ENCODE measurements at places on chromosomes 6 and 20.
A peak's percentile ranks its signal among the peaks of the same experiment; 100 is the strongest.

DNA sequence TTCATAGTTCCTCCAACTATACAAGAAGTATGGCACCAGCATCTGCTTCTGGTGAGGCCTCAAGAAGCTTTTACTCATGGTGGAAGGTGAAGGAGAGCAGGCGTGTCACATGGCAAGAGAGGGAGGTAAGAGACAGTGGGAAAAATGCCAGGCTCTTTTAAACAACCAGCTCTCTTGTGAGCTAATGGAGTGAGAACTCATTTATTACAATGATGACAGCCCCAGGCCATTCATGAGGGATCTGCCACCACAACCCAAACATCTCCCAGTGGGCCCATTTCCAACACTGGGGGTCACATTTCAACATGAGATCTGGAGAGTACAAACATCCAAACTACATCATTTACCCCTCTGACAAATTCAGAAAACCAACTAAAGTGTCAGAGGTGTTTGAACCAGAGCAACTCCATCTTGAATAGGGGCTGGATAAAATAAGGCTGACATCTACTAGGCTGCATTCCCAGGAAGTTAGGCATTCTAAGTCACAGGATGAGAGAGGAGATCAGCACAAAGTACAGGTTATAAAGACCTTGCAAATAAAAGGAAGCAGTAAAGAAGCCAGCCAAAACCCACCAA lies 2.2 kb upstream of the UBD start:
- no peak for DNase-seq

GRCh38 chr6:32664827-32665362 lies 1.6 kb downstream of the HLA-DQB1 start:
- DNase-seq = peak; percentile 54

DNA sequence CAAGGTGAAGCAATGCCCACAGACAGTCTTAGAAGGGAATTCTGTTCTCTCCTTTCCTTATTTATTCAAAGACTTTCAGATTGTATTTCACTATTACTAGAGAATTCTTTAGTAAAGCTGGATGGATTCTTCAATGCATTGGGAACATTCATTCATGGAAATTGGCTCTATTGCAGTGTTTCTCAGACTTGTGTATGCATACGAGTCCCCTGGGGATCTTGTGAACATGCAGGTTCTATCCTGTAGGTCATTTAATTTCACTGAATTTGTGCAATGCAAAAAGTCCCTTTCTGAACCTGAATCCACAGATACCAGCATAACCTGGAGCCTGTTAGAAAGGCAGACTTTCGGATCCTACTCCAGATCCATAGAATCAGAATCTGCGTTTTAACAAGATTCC lies 160.9 kb upstream of the AHI1 start:
- DNase-seq = no peak

DNA sequence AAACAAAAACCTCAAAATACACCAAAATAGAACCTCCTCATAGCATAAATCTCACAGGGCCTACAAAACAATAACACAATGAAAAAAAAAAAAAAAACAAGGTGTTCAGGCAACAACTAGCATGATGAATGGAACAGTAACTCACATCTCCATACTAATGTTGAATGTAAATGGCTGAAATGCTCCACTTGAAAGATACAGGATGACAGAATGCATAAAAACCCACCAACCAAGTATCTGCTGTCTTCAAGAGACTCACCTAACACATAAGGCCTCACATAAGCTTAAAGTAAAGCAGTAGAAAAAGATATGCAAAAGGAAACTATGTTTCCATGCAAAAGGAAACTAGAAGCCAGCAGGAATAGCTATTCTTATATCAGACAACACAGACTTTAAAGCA lies 121.3 kb downstream of the CDK19 start:
- no peak for DNase-seq

GRCh38 chr20:62808211-62808865 lies 3.7 kb downstream of the OGFR start:
- peak; percentile 71 for DNase-seq

DNA sequence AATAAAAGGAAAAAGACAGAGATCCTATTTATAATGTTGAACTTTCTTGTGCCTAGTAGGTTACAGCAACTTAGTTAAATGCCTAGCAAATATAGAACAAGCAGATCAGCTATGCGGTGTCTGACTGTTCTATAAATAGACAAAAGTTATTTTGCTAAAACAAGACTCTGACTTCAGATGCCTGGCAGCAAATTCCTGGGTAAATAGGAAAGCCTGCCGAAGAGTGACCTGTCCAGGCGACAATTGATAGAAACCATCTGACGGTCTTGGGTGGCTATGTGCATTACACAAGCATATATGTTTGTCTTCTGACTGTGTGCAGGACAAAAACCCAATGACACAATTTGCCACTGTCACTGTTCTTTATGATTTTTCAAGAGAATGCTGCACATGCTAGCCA lies 38.0 kb upstream of the PDE10A start:
- no peak for DNase-seq

DNA sequence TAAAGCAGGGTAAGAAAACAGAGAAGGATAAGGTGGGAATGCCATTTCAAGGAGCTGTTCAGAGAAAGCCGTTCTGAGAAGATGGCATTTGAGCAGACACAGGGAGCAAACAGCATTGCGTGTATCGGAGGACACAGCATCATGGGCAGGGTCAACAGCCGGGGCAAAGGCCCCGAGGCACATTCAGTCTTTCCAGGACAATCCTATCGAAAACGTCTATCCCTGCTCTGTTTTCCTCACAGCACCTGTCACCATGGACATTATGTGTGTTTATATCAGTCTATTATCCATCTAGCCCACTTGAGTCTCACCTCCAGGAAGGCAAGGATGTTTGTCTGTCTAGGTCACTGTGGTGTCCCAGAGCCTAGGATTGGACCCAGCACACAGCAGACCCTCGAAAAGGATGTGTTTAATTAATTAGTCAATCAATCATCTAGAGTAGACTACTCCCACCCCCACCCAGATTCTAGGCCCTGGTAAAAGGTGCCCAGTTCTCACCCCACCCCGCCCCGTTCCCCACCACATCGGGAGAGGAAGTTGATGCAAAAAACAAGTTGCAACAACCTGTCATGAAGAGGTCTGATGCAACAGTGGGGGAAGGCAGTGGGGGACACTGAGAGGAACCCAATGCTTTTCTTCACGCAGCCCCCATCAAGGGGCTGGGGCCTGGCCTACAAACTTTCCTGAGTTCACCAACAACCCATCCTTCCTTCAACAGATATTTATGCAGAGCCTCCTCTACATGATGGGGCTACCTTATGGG lies 66.6 kb downstream of the PREX1 start:
- DNase-seq = peak; percentile 52

DNA sequence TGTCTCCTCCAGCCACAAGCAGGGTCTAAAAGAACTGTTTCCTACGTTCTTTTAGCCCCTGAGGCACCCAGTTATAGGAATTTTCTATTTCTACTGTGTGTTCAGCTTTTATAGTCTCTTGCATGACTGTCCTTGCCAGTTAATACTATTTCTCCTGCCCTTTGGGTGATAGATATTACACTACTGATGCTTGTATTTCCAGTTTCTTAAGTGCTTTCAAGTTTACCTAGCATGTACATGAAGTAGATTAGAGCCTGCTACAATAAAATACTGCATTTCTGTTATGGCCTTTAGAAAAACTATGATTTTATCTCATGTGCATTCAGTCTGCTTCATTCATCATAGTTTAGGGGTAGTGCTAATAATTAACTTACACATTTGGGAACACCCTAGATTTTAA lies 89.6 kb downstream of the FOXO3 start:
- DNase-seq = no peak

- DNase-seq = no peak
Measured at GRCh38 chr6:166658792-166659150, 31.7 kb upstream of the RPS6KA2 start.

- no peak for DNase-seq
Measured at GRCh38 chr6:39365281-39366074, 43.0 kb upstream of the KCNK16 start.

DNA sequence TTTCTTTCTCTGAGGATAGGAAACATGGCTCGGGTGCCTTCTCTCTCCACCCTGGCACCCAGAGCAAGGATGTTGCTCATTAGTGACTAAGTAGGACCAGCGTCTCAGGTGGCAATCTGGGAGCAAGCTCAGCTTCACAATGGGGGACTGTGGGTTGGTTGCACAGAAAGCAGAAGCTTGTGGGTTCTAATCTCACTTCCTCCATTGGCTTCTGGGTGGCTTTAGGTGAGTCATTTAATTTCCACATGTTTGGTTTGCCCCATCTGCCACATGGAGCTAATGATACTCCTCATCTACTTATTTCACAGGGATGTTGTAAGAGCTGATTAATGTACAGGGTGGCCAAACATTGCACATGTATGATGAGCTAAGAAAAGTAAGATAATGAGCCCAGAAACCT lies 54.8 kb upstream of the AKIRIN2 start:
- DNase-seq = peak; percentile 27

DNA sequence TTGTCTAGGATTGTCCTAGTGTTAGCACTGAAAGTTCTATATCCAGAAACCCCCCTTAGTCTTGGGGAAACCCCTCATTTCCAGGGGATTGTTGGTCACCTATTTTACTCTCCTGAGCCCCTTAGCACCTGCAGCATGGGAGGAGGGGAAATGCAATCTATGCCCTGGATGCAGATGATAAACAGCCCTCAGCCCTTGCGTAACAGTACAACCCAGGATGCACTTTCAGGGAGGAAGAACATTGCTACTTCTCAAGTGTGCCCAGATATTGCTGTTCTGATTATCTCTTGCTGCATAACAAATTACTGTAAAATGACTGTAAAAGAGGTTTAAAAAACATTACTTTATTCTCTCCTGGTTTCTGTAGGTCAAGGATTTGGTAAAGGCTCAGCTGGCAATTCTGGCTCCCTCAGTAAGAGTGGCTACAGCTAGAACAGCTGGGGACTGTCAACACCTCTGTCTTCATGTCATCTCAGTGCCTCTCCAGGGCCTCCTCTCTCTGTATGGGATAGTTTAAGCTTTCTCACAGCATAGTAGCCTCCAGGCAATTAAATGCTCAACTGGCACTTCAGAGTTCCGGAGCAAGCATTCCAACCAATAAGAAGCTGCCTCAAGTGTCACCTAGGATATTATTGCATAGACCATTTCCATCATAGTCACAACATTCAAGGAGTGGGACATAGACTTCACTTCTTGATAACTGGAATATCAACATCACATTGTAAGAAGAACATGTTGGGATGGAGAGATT lies 117.8 kb upstream of the FOXO3 start:
- DNase-seq = no peak

GRCh38 chr6:36358226-36358915 lies 21.7 kb upstream of the BNIP5 start:
- DNase-seq = no peak

DNA sequence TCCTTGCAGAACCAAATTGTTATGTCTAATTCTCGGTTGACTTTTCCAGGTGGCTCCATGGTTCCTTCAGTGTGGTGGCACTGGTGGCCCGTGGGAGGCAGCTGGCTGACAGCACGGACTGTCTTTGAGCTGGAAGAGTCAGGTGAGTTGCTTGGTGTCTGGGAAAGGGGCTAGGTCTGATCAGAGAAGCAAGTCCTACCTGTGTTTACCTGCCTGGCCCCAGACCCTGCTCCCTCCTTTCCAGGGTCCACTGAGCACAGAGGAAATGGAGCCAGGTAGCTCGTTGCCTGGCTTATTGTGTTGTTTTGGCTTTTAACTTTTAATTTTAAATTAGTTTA lies 111.8 kb downstream of the BANF2 start:
- no peak for DNase-seq

- no peak for DNase-seq
Measured at GRCh38 chr20:32918296-32918695, 59.6 kb downstream of the EFCAB8 start.

- DNase-seq = no peak
Measured at GRCh38 chr6:118808793-118809638, 84.9 kb upstream of the ASF1A start.

DNA sequence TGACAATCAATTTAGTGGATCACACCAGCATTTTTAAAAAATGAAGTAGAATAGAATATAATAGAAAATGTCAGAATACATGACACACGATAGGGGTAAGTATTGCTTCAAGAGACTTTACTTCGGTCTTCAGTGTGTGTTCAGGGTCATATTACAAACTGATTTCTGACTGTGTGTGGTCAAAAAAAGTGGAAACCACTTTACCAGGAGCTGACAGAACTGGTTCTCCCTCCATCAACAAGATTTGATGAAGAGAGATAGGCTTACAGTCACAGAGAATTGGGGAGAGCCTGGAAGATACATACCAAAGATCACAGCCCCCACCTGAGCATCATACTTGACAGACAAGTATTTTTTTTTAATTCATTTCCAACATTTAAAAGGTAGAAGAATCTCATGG lies 21.7 kb downstream of the ARMC2 start:
- DNase-seq = no peak

DNA sequence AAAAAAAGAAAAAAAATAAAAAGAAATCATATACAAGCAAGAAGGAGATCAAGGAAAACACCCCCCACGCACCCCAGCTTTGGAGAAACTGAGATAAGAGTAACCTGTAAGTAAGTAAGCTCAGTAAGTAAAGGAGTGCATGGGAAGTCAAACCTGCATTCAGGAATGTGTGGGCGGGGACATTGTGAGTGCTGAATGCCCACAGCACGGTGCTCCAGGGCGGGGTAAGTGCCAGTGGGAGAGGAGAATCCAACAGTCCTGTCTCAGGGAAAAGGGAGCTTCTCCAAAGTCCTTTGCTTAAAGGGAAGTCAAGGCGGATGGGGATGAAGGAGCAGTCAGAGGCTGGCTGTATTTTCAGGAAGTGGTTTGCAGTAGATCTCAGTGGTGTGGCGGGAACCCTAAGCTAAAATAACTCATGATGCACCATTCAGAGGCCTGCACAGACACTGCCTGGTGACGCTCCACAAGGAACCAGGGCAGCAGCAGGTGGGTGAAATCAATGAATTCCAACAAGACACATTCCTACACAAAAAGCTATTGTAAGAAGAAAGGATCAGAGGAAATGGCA lies 368.0 kb downstream of the QKI start:
- no peak for DNase-seq

DNA sequence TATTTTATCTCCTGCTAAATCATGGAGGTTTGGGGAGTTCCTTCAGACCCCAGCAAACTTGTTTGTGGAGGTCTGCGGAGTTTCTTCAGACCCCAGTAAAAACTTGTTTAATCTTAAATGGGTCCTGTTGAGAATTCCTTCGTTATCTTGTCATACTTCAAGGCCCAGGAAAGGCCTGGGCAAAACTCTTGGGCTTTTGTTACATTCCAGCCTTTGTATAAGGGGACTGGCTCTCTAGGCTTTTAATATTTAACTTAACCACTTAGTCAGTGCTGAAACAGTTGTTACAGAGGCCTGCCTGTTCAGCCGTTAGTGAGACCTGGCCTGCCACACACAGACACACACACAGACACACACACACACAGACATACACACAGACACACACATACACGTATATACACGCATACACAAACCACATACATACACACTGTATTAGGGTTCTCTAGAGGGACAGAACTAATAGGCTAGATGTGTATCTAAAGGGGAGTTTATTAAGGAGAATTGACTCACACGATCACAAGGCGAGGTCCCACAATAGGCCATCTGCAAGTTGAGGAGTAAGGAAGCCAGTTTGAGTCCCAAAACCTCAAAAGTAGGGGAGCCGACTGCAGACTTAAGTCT lies 21.3 kb upstream of the CST3 start:
- no peak for DNase-seq

All from activated CD4-positive, alpha-beta T cell treated with anti-CD3 and anti-CD28 coated beads for 4 hours (primary cell).